ENCODE measurements at places on chromosomes 1 and 21. TPM values are rescaled to one million over a fixed set of nuclear protein-coding genes. Genes with fewer than 3 reads are reported as not detected.

DNA sequence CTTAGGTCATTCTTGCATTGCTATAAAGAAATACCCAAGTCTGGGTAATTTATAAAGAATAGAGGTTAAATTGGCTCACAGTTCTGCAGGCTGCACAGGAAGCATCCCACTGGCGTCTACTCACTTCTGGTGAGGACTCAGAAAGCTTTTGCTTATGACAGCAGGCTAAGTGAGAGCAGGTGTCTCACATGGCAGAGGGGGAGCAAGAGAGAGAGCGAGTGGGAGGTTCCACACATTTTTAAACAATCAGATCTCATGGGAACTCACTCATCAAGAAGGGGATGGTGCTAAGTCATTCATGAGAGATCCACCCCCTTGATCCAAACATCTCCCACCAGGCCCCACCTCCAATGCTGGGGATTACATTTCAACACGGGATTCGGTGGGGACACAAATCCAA lies 13.6 kb upstream of the RGS4 start:
- no peak overlapping the region for H3K27ac ChIP-seq
- no peaks in the 10 kb centered on the region for H3K4me1 ChIP-seq
- H3K27me3 ChIP-seq, result no peaks in the 10 kb centered on the region
- H3K4me3 ChIP-seq, result no peak overlapping the region
- DNase-seq, result no peak

DNA sequence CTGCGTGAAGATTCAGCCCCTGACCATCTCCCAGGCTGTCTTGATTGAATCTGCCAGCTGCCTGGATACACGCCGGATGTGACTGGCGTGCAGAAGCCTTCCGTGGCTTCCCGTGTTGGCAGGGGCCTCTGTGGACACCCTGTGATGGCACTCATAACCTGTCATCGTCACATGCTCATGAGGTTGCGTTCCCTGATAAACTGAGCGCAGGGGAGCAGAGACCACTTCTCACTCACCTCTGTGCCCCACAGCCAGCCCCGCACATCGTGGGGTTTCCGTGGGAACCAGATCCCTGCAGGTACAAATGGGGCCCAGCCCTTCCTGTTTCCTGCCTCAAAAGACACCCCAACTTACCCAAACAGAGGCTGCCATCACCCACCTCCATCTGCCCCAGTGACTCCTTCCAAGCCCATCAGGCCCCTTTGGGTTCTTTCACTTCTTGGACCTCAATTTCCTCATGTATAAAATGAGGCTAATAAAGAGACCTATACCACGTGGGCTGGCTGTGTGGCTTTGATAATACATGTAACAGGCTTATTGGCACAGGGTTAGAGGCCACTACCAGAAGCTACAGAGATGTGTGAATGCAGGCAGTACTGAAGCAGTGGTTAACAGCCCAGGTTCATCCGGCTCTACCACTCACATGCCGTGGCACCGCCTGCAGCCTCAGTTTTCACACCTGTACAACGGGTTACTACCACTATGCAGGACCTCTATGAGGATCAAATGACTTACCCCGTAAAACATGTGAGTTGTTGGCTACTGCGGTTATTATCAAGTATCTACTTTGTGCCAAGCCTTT lies 23.6 kb downstream of the HTR6 start:
- no peaks in the 10 kb centered on the region for H3K36me3 ChIP-seq
- no peaks in the 10 kb centered on the region for H3K27me3 ChIP-seq
- H3K4me1 ChIP-seq, result no peaks in the 10 kb centered on the region
- no peak for DNase-seq
- H3K27ac ChIP-seq, result no peak overlapping the region
- H3K4me3 ChIP-seq, result no peak overlapping the region

DNA sequence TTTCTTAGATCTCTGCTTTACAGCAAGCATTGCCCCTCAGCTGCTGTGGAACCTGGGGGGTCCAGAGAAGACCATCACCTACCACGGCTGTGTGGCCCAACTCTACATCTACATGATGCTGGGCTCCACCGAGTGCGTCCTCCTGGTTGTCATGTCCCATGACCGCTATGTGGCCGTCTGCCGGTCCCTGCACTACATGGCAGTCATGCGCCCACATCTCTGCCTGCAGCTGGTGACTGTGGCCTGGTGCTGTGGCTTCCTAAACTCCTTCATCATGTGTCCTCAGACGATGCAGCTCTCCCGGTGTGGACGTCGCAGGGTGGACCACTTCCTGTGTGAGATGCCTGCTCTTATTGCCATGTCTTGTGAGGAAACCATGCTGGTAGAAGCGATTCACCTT lies 33.4 kb upstream of the OR2B11 start:
- no peaks in the 10 kb centered on the region for H3K4me1 ChIP-seq
- H3K4me3 ChIP-seq, result no peak overlapping the region
- no peaks in the 10 kb centered on the region for H3K36me3 ChIP-seq
- H3K27ac ChIP-seq, result no peak overlapping the region

DNA sequence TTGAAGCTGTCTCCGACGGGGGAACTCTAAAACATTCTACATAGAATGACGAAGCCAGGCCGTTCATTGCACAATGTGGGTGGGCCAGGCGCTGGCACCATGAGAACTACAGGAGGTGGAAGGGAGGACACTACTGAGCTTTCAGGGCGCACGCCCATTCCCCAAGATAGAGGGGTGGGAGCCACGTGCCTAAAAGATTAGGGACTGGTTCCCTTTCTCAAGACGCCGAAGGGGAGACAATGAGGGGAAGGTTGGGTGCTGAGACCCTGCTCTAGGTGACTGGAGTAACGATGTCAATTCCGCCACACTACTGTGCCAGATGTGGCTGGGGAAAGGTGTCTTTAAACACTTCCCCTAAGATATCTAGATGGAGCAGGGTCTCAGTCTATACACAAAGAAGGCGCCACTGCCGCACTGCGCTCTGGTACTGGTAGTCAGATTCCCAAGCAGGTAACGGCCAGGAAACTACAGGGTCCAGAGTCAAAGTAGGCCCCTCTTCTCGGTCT lies 782 bp downstream of the CSDE1 start:
- peaks cover 22% of the 10 kb centered on the region for H3K4me1 ChIP-seq
- peak overlapping the region; percentile 95 for H3K4me3 ChIP-seq
- DNase-seq, result peak; percentile 11
- peak overlapping the region; percentile 99 for H3K27ac ChIP-seq
- no peaks in the 10 kb centered on the region for H3K27me3 ChIP-seq

DNA sequence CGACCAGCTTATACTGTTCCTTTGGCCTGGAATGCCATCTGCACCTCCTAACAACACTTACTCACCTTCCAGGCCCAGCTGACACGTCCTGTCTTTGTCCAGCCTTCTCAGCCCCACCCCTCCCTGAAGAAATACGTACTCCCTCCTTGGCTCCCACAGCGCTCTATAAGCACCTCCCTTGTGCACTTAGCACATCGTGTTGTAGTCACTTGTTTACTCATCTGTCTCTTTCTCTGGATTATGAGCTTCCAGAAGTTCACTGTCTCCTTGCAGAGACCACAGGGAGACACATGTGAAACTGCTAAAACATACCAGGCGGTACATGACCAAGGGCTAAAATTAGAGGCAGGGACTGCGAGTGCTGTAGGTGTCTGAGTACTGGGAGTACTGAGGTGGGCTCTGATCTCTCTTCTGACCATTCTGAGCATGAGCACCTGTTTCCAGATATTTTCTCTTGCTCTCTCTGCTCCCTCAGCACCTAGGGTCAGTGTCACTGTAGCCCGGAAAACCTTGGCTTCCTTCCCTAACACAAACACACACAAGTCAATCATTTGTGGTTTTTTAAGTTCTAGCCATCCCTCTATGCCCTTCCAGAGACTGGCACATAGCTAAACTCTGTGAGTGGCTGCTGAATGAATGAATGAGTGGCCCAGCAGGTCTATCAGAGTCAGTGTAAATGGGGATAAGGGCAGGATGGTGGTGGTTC lies 5.1 kb downstream of the DCST1 start:
- no peaks in the 10 kb centered on the region for H3K36me3 ChIP-seq
- no peak for DNase-seq
- no peak overlapping the region for H3K27ac ChIP-seq
- H3K4me1 ChIP-seq, result peaks cover 22% of the 10 kb centered on the region
- peaks cover 17% of the 10 kb centered on the region for H3K27me3 ChIP-seq
- H3K4me3 ChIP-seq, result no peak overlapping the region

GRCh38 chr1:71026093-71026492 lies 21.5 kb downstream of the PTGER3 start:
- no peak overlapping the region for H3K4me3 ChIP-seq
- H3K27me3 ChIP-seq, result no peaks in the 10 kb centered on the region
- H3K27ac ChIP-seq, result no peak overlapping the region
- H3K36me3 ChIP-seq, result no peaks in the 10 kb centered on the region
- H3K4me1 ChIP-seq, result no peaks in the 10 kb centered on the region

- H3K27me3 ChIP-seq, result peaks cover 9% of the 10 kb centered on the region
- H3K27ac ChIP-seq, result no peak overlapping the region
- H3K4me1 ChIP-seq, result no peaks in the 10 kb centered on the region
- peak; percentile 44 for DNase-seq
Observed at GRCh38 chr21:26732432-26733221, 112.6 kb downstream of the ADAMTS1 start.

DNA sequence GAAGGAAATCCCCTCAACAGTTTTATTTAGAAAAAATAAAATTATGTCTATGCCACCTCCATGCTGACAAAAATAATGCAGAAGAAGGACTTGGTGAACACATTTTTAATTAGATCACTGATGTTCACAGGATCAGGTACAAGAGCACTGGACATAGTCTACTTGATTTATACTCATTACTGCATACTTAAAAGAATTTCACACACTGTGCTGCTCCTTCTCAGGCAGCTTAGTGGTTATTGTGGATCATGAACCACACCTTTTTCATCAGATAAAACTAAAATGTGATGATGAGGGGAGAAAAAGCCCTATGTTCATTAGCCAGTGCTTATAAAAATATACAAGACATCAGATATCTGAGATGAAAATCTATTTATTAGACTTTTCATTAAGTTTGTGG lies 103.3 kb upstream of the DPH5 start:
- no peak for DNase-seq
- H3K27me3 ChIP-seq, result peaks cover 25% of the 10 kb centered on the region
- H3K27ac ChIP-seq, result no peak overlapping the region
- no peak overlapping the region for H3K4me3 ChIP-seq
- no peaks in the 10 kb centered on the region for H3K4me1 ChIP-seq
- H3K36me3 ChIP-seq, result no peaks in the 10 kb centered on the region

- H3K4me1 ChIP-seq, result no peaks in the 10 kb centered on the region
- no peak overlapping the region for H3K27ac ChIP-seq
- DNase-seq, result no peak
- H3K36me3 ChIP-seq, result peaks cover 60% of the 10 kb centered on the region
- H3K27me3 ChIP-seq, result no peaks in the 10 kb centered on the region
Observed at GRCh38 chr1:214660900-214661299, 57.9 kb downstream of the CENPF start.

GRCh38 chr1:196302420-196302819 lies 305.8 kb downstream of the KCNT2 start:
- H3K4me1 ChIP-seq, result no peaks in the 10 kb centered on the region
- H3K27me3 ChIP-seq, result no peaks in the 10 kb centered on the region
- no peak overlapping the region for H3K27ac ChIP-seq
- no peak overlapping the region for H3K4me3 ChIP-seq
- no peak for DNase-seq

DNA sequence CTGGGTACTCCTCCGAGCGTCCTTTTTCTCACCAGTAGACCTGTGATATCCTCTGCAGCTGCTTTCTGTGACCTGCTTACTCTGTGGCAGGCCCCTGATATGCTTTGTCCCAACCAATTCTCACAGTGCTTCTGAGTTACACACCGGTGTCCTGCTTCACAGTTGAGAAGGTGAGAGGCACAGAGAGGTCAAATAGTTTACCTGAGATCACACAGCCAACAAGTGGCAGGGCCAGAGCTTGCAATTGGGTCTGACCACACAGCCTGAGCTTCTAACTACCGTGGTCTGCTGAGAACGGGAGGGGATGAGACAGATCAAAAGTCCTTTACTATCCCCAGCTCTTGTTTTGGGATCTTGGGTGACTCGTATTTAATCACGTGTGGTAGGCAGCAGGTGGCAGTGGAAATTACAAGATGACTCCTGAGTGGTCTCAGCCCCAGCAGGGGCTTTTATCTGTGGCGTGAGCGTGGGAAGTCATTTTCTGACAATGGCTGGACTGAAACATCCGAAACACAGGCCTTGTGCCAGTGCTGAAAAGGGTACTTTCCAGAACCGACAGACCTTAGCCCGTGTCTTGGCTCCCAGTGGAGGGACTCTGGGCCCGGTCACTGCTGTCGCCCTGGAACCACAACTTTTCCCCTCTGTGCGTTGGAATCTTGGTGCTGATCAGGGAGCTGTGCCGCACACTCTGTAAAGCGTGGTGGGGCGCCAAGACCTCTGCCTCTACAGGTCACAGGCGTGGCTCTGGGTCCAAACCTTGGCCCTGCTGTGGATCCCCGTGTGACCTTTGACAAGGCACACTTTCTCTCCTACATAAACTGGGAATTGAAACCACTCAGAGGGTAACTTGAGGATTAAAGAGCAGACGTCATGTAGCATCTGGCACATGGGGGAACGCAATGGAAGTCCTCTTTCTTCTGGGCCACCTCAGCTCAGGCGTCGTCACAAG lies 11.9 kb downstream of the THEMIS2 start:
- no peak overlapping the region for H3K4me3 ChIP-seq
- H3K36me3 ChIP-seq, result peaks cover 6% of the 10 kb centered on the region
- H3K27me3 ChIP-seq, result no peaks in the 10 kb centered on the region
- DNase-seq, result no peak

- peaks cover 36% of the 10 kb centered on the region for H3K4me1 ChIP-seq
- H3K27ac ChIP-seq, result no peak overlapping the region
- H3K4me3 ChIP-seq, result no peak overlapping the region
- H3K36me3 ChIP-seq, result no peaks in the 10 kb centered on the region
- DNase-seq, result no peak
Observed at GRCh38 chr1:92820024-92820423, 11.8 kb upstream of the RPL5 start.

- no peak for DNase-seq
- no peak overlapping the region for H3K27ac ChIP-seq
- H3K36me3 ChIP-seq, result no peaks in the 10 kb centered on the region
- H3K27me3 ChIP-seq, result no peaks in the 10 kb centered on the region
- no peaks in the 10 kb centered on the region for H3K4me1 ChIP-seq
Observed at GRCh38 chr1:240497908-240498307, 114.0 kb downstream of the GREM2 start.

GRCh38 chr1:87149241-87150041 lies 179.2 kb upstream of the LMO4 start:
- no peak overlapping the region for H3K27ac ChIP-seq
- no peaks in the 10 kb centered on the region for H3K36me3 ChIP-seq
- H3K27me3 ChIP-seq, result no peaks in the 10 kb centered on the region
- H3K4me1 ChIP-seq, result peaks cover 25% of the 10 kb centered on the region

GRCh38 chr1:20112279-20113000 lies 6.9 kb downstream of the PLA2G2D start:
- H3K27ac ChIP-seq, result no peak overlapping the region
- no peak overlapping the region for H3K4me3 ChIP-seq
- H3K4me1 ChIP-seq, result peaks cover 15% of the 10 kb centered on the region

- H3K4me1 ChIP-seq, result peaks cover 28% of the 10 kb centered on the region
- DNase-seq, result no peak
- no peak overlapping the region for H3K4me3 ChIP-seq
- no peaks in the 10 kb centered on the region for H3K36me3 ChIP-seq
- peaks cover 4% of the 10 kb centered on the region for H3K27me3 ChIP-seq
Observed at GRCh38 chr1:60972841-60973364, 109.5 kb upstream of the NFIA start.

PITHD1 gene
- 33.0 TPM for total RNA-seq

CFAP107 gene
- not detected for total RNA-seq

SLC5A3 gene
- 15.8 TPM for total RNA-seq

LMX1A gene
- total RNA-seq, result not detected

COL9A2 gene
- total RNA-seq, result 3.2 TPM

HSD3B2 gene
- not detected for total RNA-seq

KCNJ9 gene
- not detected for total RNA-seq

SIK1 gene
- 19.7 TPM for total RNA-seq
